NCI-H146 (cell line): ENCODE measurements at places on chromosomes 16 and 17.
A peak's percentile ranks its signal among the peaks of the same experiment; 100 is the strongest.

- no peak for DNase-seq
Measured at GRCh38 chr16:27481282-27481934, 68.3 kb downstream of the GTF3C1 start.

DNA sequence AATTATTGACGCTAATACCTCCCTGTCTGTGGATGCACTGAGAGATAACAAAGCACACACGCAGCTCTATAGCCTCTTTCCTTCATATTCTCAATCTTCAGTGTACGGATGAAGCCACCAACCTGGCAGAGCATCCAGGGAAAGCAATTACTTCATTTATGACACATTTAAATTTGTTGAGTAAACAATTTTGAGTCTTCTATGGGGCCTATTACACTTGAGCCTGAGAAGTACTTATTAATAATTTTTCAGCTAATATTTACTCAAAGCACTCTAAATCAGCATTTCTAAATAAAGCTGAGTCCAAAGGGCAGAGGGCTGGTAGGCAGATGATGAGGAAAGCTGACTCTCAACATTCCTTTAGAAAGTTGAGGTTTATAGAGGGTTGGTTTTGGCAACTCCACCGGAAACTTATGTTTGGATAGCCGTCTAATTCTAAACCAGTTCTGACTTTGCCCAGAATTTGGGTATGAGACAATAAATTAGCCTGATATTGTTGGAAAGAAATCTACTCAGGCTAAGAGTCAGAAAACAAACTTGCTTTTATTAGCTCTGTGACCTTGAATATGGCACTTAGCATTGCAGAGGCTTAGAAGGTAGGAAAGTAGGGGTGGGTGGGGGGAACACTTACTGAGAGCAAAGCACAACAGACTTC, 643.5 kb downstream of the CDH11 start:
- DNase-seq = no peak

GRCh38 chr17:13678841-13679240, 77.1 kb upstream of the HS3ST3A1 start:
- DNase-seq = no peak

DNA sequence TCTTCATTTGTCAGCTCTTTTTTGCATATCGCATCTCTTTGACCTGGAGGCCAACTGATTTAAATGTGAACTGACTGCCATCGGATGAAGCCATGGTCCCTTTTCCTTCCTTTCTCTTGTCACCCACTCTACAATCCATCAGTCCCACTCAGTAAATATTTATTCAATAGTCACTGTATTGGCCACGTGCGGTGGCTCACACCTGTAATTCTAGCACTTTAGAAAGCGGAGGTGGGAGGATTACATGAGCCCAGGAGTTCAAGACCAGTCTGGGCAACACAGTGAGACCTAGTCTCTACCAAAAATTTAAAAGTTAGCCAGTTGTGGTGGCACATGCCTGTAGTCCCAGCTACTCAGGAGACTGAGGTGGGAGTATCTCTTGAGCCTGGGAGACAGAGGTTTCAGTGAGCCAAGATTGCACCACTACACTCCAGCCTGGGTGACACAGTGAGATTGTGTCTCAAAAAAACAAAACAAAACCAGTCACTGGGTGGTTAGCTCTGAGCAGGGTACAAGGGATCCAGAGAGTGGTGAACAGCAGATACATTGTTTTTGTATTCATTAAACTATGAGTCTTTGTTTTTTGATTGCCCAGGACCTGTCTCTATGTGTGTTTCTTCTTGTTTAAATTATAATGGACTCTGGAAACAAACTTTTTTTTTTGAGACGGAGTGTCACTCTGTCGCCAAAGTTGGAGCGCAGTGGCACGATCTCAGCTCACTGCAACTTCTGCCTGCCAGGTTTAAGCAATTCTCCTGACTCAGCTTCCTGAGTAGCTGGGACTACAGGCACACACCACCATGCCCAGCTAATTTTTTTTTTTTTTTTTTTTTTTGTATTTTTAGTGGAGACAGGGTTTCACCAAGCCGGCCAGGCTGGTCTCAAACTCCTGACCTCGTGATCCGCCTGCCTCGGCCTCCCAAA, 6.9 kb downstream of the PHAF1 start:
- DNase-seq = no peak

DNA sequence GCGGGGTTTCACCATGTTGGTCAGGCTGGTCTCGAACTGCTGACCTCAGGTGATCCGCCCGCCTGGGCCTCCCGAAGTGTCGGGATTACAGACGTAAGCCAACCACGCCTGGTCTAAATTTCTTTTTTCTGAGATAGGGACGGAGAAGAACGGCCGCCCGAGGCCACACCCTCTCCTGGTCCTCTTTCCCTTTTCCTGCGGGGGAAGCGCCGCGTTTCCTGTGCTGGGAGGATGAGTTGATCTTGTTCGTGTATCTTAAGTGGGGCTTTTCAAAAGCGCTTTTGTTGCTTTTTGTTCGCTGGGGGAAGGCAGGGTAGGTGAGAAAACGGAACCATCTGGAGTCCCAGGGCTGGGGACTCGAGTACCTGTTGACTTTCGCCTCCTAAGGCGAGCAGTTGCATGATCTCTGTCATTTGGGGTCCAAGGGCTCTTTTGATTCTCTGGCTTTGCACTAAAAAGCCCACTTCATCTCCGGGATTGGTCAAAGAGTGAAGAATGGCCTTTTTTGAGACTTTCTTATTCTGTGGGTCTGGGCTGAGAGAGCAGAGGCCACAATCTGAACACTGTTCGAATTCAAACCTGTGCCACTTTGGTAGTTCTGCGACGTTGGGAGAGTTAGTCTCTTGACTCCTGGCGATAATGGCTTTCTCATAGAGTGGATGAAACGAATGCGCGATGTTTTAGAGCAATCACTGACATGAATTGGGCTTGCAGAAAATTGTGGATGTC, 1.3 kb downstream of the FUS start:
- peak; percentile 42 for DNase-seq

- no peak for DNase-seq
Measured at GRCh38 chr17:17493986-17494466, 2.2 kb downstream of the RASD1 start.

- no peak for DNase-seq
Measured at GRCh38 chr16:1769402-1770300, 1.7 kb downstream of the NME3 start.

GRCh38 chr17:3972281-3972731, 8.1 kb upstream of the ATP2A3 start:
- DNase-seq = no peak

- DNase-seq = peak; percentile 54
Measured at GRCh38 chr17:62802561-62803205, 5.4 kb downstream of the MARCHF10 start.

DNA sequence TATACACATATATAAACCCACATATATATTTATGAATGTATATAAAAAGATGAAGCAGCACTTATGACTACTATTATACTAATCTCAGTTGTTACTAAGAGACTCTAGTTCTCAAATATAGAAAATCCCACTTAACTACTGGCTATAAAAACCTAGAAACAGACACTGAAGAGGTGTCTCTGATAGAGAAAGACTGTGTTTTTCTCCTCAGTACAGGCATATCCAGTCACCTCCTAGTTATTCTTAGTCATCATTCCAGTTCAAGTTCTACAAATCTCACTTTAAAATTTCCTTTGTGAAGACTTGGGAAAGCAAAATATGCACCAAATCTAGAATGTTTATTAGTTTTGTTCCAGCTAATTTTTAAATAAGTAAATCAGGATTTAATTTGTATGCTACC, 93.9 kb downstream of the STH start:
- DNase-seq = no peak

DNA sequence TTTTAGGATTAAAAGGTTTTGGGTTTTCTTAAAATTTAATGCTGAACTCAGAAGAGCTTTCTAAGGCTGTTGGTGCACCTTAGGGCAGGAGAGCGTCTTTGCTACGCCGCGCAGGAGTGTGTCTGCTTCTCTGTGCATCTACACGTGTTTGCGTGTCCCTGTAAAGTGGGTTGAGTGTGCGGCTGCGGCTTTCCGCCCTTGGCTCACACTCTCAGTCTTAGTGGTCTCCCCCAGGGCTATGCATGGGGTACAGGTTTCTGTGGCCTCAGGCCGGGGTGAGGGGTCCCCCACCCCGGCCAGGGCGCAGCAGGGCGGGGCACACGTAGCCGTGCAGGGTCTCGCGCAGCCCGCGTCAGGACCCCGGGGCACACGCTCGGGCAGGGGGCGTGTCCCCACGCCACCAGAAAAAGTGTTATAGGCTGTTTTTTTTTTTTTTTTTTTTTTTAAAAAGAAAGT, 727 bp upstream of the TENT4B start:
- DNase-seq = no peak

GRCh38 chr17:7888184-7888920, at the start of gene CHD3:
CHD3 (plus strand) TSS chr17:7888789; CDS start chr17:7889001, 212 bp downstream.
- peak; percentile 46 for DNase-seq

DNA sequence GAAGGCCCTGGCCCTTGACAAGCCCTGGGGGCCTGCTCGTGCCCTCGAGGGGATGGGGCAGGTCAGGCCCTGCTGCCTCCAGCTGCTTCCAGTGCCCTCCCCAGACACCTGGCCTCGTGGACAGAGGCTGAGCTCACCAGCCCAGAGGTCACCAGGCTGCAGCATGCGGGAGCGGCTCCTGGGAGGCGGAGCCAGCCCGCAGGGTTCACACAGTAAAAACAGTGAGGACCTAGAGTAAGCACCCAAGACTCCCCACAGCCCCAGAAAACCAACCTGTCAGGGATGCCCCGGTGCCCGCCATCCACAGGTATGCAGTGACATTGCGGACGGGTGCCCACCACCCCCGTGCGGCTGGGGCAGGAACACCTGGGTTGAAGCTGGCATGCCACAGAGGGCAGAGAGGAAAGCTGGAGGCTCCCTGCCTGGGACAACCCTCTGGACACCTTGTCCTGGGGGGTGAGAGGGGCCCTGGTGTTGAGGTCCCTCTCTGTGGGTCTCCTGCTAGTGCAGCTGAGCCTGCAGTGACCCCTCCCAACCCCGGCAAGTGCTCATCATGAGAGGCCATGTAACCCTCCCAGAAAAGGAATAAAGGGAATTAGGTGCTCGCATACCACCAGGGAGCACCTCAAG, 62.1 kb downstream of the LMF1 start:
- no peak for DNase-seq

DNA sequence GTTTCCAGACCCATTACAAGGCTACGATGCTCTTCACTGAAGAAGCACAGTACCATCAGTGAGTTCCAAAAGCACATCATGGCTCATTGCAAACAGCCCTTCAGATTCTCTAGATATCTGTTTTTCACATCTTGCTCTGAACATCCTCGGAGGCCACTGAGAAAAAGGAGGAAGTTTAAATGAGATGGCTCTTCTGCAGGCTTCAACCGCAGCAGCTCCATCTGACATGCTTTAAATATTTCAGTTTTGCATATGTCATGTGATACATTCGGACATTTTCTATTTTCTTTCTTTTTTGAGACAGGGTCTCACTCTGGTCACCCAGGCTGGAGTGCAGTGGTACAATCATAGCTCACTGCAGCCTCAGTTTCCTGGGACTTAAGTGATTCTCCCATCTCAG, 396.8 kb downstream of the NPIPA8 start:
- DNase-seq = no peak

DNA sequence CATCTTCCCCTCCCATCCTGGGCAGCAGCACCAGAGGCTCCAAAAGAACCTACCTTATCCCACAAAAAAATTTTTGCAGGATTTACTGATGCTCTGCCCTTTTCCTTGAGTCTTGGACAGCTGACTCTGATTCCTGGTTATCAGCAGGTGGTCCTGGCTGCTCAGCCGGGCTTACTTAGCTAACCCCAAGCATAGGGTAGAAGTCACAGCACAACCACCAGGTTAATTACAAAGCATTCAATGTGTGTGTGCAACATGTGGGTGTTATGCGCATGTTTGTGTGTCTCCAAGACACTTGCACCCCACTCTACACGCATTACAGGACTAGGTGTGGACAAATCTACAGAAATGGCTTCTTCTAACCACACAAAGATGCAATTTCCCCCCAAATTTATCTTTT, 36.3 kb downstream of the PECAM1 start:
- DNase-seq = no peak

- no peak for DNase-seq
Measured at GRCh38 chr16:15741207-15741871, 91.3 kb downstream of the NDE1 start.

DNA sequence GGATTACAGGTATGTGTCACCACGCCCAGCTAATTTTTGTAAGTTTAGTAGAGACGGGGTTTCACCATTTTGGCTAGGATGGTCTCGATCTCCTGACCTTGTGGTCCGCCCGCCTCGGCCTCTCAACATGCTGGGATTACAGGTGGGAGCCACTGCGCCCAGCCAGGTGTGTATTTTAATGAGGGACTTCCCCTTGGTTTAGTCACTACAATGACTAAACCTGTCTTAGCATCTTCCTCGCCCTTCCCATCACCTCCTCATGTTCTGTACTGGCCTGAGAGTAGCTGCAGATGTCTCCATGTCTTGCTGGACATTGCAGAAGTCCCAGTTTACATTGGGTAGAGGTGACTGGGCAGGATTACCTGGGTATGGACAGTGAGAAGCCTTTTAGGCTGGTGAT, 9.6 kb downstream of the SLC7A6 start:
- no peak for DNase-seq

- DNase-seq = no peak
Measured at GRCh38 chr17:56785997-56786680, 47.6 kb downstream of the C17orf67 start.

DNA sequence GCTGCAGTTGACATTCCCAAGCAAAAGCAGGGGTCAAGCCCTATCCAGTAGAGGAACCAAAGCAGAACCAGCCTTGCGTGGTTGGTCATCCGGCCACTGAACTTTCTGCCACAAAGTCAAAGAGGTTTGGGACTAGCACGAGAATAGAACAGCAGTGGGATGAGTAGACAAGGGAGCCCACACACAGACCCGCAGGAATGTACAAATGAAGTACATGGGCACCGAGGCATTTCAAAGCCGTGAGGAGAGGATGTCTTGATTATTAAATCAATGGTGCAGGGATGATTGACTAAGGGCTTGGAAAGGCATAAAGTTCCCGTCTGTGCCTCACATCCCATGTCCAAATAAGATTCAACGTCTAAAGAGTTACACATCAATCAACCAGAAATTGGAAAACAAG, 81.8 kb upstream of the TBC1D3K start:
- no peak for DNase-seq

DNA sequence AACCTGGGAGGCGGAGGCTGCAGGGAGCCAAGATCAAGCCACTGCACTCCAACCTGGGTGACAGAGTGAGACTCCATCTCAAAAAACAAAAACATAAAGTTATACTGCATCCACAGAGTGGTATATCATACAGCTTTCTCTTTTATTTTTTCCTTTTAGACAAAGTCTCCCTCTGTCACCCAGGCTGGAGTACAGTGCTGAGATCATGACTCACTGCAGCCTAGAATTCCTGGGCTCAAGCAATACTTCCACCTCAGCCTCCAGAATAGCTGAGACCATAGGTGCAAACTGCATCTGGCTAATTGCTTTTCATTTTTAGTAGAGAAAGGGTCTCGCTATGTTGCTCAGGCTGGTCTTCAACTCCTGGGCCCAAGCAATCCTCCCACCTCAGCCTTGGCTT, 10.0 kb upstream of the COPRS start:
- no peak for DNase-seq
